ENCODE measurements at places on chromosomes 7 and 10.
A peak's percentile ranks its signal among the peaks of the same experiment; 100 is the strongest.

DNA sequence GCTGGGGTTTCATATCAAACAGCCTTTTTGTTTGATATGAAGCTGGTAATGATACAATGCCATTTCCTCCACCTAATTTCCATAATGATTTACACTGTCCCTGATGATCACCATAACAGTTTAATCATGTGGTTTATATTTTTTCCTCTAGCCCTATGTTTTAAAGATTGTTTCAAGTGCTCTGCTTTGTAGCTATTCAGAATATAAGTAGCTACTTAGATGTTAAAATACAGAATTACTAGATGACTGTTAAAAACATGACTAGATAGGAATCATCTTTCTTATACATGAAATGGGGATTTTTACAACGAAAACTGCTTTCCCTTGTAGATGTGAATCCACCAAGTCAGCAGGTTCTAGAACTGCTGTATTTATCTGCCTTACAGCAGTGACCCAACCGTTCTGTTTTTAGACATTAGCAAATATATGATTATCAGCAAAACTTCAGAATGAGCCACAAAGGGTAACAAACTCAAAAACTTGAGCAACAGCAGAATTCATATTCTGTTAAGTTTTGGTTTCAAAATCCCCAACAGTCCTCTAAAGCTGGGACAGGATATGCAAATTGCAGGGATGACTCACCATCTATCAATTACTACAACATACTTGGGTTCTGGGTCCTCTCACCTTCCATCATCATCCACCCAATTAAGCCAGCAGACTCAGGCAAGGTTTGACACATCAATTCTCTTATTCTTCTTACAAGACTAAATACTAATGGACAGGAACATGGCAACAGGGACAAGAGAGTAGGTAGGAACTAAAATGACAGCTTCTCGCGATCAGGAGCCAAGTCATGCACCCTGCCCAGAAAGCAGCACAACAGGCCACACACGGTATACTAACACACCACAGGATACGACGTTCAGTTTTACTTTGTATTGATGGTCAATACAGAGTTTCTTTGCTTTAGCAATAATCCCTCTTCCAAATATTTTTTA lies 83.9 kb downstream of the PIP4K2A start:
- peak; percentile 62 for DNase-seq

DNA sequence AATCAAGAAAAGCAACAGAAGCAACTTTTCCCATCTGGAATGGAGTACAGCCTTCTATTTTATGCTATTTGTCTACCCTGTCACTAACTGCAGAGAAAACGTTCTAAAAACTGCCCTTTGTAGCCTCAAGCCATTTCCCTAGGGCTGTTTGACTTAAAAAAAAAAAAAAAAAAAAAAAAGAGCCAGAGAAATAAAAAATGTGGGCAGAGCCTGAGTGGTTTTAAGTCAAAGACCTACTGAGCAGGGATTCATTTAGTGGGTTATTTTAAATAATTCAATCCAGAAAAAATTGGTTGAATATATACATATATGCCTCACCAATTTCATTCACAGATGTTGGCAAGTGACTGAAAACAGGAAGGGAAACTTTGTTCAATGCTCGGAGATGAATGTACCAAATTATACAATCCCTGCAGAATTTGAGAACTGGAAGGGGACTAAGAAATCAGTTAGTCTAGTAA lies 75.2 kb downstream of the PPP1R3C start:
- DNase-seq, result no peak

DNA sequence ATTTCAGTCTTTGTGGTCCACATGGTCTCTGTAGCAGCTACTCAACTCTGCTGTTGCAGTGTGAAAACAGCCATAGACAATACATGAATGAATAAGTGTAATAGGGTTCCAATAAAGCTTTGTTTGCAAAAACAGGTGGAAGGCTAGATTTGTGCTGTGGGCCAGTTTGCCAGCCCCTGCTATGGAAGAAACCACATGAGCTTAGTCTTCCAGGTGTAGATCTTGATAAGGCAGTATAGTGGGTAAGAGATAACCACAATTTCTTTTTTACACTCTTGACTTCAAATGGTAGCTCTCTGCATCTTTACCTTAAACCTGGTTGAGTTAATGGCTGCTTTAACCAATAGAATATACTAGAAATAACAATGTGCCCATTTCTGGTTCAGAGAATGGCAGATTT lies 135.0 kb upstream of the PALS2 start:
- DNase-seq, result no peak

GRCh38 chr7:7201578-7202374 lies 19.4 kb downstream of the C1GALT1 start:
- DNase-seq, result no peak

DNA sequence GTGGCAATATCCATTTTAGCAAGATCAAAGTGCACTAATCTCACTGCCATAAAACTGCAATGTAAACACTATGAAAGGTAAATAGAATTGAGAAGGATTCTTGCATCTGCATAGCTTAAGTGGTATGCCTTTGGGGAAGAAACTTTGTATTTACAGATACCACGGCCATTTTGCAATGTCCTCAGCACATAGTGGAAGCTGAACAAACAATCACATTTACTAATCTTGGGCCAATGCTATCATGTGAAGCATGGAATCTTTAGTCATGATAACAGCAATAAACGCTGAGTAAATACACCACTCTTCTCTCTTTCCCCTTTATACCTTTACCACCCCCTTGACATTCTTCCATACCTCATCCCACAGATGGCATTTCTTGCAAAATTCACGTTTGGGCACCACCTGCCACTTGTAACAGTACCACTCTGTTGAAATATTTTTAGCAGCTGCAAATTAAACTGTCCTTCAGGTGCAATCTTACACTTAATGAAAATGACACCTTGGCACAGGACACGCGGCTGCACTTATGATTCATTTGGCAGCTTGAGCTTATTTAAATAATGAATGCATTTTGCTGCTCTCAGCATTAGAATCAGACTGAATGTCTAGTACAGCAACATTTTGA lies 171.8 kb downstream of the SEMA3A start:
- peak; percentile 38 for DNase-seq

DNA sequence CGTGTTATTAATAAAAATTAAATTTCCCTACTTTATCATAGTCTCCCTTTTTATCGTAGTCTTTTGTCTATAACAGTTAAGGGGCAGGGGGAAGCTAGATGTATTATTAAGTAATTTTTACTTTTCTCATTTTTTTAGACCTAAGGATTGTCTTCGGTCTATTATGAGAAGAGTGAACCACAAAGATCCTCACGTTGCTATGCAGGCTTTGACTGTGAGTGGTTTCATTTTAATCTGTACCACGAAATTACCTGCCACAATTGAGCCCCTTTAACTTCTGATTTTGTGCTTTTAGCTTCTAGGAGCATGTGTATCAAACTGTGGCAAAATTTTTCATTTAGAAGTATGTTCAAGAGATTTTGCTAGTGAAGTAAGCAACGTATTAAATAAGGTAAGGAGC lies 40.6 kb downstream of the STAM start:
- no peak for DNase-seq

DNA sequence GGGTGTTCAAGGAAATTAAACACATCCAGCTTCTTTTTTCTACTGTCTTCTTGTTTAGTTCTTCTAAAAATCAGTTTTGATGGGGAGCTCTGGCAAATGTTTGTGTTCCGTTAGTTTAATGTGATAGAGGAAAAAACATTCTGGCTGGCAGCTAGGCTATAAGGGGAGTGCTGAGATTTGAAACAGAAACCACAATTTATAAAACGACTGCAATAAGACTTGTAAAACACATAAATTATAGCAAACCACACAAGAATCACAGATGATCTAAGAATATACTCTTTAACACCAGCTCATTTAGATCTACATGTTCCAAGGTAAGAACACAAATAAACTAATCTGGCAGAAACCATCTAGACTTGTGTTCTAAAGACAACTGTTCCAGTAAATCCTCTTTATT lies 425.5 kb downstream of the CNTNAP2 start:
- DNase-seq, result no peak

DNA sequence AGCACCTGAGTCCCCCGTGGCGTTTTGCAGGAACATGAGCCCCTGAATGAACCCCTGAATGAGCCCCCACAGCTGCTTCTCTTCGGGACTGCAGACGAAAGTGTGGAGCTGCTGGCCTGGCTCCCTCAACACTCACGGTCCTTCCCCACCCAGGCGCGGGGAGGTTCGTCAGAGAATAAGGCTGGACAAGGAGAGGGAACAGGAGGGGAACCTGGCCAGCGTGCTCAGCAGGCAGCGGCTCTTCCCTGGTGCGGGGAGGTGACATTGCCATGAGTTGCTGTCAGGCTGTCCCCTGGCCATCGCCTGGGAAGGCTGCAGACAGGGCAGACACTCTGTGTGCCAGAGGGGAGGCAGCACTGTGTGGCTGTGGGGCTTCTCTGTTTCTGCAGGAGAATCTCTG lies 80.9 kb upstream of the SHH start:
- DNase-seq, result no peak

DNA sequence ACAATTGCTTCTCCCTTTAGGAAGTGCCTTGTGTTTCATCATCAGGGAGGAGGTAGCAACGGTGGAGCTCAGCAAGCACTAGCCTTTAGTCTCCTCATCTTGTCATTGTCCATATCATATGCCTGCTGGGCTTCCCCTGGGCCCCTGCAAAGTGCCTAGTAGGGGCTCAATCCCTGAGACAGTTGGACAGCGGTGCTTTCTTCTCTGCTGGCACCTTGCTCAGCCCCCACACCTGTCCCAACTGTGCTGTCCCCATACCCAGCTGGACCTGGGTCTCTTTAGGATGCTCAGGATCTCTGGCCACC lies 5.5 kb downstream of the SMARCD3 start:
- DNase-seq, result no peak

GRCh38 chr10:77072836-77073662 lies 564.6 kb downstream of the KCNMA1 start:
- no peak for DNase-seq

- peak; percentile 35 for DNase-seq
These were observed 69.1 kb upstream of the MXI1 start for GRCh38 chr10:110138197-110138812.

GRCh38 chr7:11319491-11320274 lies 346.0 kb downstream of the PHF14 start:
- DNase-seq, result peak; percentile 18

- no peak for DNase-seq
These were observed at the start of gene ITGA8 for GRCh38 chr10:15719899-15720634. Gene ITGA8 (minus strand): TSS chr10:15719922. CDS start chr10:15719771, 151 bp downstream.

DNA sequence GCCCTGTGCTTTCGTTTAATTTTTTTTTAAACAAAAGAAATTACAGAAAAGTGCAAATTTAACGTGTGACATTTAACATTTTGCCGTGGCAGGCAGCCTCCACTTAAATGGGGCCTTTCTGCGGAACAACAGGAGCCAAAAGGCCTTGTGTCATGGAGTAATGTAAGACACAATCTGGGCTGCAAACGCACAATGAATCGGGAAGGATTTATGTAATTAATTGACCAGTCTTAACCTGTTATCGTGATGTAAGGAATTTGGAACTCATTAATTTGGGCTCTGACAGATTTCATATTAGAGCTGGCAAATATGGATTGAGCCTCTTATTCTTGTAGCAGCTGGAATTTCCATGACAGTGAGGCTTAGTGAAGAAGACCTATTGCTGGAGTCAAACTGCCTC lies 86.4 kb downstream of the SNX10 start:
- DNase-seq, result no peak

DNA sequence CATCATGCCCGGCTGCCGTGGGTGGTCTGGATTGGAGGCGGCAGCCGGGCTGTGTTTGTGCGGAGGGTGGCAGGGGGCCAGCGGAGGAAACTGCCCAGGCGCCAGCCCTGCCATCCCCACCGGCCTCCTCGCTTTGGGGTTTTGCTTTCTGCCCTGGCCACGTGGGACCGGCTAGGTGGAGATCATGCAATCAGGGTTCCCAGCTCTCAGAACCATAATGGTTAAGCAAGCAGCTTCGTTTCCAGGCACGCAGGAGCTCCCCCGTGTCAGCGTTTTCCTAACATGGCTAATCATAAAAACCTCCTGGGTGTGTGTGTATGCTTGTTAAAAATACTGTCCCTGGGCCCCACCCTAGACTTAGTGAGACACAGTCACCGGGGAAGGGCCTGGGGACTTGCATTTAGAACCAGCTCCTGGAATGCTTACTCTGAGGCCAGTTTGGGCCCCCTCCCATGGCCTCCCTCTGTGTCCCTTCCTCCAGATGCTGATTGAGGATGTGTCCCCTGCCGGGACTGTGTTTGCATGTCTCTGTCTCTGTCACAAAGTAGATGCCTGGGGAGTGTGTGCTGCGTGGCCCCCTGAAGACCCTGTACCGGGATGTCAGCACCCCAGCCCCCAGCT lies 119.3 kb downstream of the CUX1 start:
- no peak for DNase-seq

DNA sequence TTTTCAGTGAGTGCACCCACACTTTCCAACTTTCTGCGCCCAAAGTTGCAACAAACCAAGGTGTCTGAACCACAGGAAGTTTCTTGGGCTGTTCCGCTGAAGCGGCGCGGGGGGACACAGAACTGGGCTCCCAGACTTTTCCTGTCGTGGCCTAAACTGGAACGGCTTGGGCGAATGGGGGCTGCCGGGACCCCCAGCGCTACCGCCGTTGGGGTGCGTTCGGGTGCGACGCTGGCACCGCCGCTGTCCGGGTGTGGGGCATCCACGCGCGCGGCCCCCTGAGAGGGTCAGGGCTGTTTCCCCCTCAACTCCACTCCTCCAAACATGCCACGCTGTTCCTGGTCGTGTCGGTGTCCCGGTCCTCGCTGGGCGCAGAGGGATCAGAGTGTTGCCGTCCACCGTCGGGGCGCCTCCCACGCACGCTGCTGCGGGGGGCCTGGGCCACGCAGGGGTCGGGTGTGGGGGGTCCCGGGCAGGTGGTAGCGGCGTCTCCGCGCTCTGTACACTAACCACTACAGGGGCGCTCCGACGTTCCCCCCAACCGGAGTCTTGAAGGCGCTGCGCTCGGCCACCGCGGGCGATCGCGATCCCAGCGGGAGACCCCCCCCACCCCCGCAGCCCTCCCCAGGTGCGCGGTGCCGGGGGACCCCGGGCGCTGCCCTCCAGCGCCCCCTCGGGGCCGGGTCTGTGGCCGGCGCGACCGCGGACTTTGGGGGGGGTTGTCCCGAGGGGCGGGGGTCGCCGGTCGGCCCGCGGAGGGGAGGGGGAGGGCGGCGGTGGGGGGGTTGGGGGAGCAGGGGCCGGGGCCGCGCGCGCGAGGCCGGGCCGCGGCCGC lies 2.2 kb upstream of the CUX1 start:
- DNase-seq, result no peak

DNA sequence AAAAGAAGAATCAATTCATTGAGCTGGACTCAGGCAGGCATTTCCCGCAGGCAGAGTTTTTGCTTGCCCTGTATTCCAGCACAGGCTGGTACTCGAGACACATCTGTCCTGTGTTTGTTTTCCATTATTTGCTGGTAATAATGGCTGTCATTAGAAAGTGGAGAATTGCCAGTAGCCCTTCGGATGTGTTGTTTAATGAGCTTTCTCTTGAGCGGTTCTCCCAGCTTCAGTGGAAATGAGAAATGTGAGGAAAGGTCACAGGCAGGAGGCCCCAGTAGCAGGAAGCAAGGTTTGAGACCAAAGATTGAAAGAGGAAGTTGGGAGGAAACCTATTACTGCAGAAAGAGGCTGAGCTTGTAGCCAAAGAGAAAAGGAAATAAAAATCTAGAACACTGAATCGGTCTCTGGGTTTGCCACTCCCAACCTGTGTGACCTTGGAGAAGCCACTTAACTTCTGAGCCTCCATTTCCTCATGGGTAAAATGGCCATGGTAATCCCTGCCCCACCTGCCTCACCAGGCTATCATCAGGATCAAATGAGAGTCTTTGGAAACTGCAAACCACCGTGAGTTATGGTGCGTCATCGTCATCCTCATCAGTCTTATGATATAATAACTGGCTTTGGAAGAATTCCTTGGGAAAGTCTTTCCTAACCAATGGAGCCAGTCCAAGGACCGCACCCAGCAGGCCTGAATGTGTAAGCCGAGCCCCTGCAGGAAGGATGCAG lies 67.7 kb downstream of the TACR2 start:
- peak; percentile 96 for DNase-seq

Measured in astrocyte (in vitro differentiated cells and primary cell).